RWPE2 (cell line): ENCODE measurements at places on chromosomes 16 and 17.
A peak's percentile ranks its signal among the peaks of the same experiment; 100 is the strongest.

- peak; percentile 70 for DNase-seq
Observed at GRCh38 chr17:82217120-82217529, 4.5 kb upstream of the CCDC57 start.

DNA sequence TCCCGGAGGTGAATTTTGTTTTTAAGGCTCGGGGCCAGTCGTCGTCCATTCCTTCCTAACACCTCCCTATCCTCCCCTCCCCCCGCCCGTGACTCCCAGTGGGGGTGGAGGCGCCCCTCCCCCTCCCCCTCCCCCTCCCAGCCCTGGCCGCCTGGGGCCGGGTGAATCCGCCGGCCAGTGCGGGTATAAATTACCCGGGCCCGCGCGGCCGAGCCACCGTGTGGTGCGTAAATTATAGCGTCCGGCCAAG lies 2.0 kb upstream of the GSE1 start:
- no peak for DNase-seq

DNA sequence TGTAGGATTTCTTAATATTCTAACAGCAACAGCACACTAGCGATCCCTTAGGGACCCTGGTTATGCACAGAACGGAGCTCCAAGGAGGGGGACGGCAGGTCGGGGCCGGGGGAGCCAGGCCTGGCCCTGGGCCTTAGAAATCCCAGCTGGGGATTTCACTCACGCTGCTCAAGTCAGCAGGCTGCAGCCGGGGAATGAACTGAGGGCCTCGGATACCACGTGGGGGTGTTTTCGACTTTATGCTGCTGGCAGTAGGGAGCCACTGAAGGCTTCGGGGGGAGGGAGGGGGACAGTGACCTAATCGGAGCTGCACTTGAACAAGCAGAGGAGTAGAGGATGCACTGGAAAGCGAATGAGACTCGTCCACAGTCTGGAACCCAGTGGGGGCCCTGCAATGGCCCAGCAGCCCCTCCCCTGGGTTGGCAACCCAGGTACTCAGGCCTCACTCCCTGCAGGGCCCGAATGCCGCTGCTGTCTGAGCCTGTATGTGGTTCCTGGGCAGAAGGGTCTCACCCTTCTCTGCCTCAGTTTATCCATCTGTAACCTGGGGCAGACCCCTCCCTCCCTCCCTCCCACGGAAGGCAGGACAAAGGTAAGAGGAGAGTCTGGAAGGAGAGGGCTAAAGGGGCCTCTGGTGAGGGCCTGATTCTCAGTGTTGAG lies 53.7 kb downstream of the RPH3AL start:
- peak; percentile 31 for DNase-seq

DNA sequence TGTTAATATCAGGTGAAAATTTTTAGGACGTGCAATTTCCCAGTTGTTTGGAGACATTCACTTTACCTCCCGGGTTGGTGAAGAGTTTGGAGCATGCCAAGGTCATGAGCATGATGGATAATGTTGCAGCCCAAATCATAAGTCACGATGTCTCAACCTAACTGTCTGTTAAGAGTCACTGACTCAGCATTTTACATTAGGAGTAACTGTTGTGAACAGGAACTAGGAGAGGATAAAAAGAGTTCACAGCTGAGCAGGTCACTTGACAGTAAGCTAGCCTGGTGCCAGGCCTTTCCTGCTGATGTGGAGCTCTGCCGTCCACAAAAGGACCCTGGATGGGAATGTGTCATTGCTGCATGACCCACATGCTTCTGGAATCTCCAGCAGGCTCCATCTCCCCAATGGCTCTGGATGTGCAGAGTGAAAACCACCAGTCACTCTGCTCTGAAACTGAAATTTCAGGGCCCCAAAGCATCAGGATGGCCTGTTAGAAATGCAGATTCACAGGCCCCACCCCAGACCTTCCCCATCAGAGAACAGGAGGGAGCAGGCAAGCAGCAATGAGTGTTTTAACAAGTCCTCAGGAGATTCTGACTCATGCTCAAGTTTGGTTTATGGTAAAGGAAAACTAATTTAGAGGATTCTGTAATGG lies 371.6 kb upstream of the MAF start:
- DNase-seq: no peak

DNA sequence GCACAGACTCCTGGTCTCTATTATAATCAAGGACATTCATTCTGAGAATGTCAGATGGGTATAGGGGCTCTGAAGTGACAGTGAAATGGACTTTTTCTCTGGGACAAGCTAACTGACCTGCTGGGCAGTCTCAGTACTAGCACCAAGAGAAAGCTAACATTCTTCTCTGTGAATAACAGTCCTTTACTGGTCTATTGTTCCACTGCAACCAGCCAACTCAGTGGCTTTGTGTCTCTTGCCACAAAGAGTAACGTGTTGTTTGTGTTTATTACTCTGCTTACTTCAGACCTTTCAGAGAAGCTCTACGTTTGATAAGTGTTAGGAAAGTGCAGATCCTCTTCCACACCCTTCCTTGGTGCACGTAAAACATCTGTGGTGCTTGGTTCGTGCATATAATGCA lies 61.5 kb upstream of the BCAR1 start:
- DNase-seq: no peak

DNA sequence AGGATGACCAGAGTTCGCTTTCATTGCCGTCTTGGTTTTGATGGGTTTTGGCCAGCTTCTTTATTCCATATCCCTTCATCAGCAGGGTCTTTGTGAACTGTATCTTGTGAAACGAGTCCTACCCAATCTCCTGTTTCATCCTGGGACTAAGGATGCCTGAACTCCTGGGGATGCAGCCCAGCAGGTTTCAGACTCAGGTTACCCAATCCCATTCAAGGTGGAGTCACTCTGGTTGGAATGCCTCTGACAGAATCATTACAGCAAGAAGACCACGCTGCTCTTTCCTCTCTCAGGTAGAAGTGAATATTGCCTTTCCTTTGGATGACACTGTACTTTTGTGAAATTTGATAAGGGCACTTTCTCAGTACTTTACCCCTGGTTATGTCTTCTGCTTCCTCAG lies 98.1 kb downstream of the CDH11 start:
- no peak for DNase-seq
